ENCODE measurements at places on chromosomes 2 and 18. TPM values are rescaled to one million over a fixed set of nuclear protein-coding genes. Genes with fewer than 3 reads are reported as not detected.
A peak's percentile ranks its signal among the peaks of the same experiment; 100 is the strongest.

DNA sequence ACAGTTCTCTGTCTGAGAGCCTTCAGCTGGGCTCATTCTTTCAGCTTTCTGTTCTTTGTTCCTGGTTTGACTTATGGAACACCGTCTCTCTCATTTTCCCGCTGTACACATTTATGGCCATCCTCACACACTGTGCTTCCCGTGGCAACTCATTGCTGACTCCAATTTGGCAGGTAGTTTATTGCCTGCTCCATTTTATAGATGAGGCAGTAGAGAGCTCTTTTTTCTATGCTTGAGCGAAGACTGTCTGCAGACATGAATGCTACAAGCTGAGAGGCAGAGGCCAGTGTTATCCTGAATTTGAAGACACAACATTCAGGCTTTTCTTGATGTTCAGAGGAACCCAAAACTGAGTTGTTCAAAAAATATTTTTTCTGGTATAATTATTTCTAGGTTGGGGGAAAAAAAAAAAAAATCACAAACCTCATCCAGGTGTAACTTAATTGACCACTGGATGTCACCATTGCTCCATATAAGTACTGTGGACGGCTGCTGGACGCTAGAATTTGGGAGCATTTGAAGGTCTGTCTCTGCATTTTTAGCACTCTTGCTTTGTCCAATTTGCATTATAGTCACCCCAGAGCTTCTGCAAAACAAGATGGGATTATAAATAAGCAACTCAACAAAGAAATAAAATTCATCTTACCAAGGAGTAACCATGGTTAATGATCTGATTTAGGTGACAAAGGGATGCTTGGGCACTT lies 83.5 kb downstream of the HRH4 start:
- peak; percentile 48 for ATAC-seq

- no peak for ATAC-seq
Observed at GRCh38 chr2:24892928-24893327, 27.1 kb downstream of the ADCY3 start.

DNA sequence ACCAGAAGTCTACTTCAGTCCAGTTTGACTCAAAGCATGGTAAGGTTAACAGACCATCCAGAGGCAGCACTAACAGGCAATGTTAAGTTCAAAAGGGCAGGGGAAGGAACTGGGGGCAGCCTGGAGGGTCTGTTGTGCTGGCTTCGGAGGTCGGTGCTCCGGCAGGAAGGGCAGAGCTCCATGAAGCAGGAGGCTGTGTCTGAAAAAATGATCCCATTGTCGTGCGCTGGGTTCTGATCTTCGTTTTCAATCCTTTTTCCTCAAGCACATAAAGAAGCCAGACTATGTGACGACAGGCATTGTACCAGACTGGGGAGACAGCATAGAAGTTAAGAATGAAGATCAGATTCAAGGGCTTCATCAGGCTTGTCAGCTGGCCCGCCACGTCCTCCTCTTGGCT lies 21.9 kb upstream of the DLX1 start:
- ATAC-seq: no peak

- no peak for ATAC-seq
Observed at GRCh38 chr2:19973466-19973865, 16.4 kb downstream of the WDR35 start.

DNA sequence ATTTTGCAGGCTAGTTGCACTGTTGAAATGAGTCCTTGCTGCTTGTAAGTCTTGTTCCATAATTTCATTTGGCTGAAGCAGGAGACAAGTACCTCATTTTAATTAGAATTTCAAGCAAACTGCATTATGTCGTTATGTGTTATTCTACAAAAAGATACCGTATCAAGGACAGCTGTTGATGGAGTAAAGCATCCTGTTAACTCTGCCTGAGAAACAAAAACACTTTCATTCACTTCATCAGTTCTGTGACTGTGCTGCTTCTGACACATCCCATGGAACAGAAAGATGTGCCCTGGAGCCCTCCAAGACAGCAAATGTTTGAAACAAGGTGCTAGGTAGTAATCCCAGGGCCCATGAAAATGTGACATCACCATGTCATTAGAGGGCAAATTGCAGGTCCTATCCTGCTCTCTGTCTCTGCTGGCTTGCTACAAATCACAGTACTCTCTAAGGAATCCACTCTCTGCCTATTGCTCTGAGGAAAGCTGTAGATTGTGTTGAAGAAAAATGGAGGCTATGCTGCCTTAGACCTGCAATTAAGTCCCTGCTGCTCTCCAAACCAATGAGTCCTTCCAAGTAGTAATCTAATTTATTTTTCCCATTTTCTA lies 209.7 kb upstream of the PARD3B start:
- no peak for ATAC-seq

DNA sequence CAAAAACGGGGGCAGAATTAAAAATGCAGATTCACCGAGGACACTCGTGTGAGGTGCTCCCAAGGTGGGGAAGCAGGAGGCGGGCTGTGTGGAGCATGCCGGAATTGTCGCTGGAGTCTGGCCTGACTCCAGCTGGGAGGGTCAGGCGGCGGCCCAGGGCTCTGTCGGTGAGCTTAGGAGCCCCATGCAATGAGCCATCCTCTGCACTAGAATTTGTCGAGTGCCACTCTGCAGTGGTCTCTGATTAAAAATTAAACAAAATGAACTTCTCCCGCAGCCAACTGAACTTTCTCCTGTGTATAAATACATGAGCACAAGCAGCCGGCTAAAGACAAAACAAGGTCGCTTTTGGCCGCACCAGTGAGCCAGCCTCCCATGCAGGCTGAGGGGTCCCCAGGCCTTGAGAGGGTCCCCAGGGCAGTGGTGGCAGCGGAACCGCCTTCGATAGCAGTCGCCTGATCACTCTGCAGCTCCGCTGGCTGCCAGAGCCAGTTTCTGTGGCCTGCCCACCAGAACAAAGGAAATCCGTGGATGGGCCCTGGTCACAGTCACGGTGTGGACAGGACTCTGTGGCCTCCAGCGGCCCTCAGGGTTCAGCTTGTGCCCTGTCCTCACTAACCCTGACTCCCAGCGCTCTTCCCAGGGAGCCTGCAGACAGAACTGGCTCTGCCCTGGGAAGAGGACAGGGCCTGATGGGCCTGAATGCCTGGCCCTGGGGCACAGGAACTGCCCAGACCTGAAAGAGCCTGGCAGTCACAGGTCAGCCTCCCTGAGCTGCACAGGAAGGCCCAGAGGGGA lies 201.3 kb downstream of the EIPR1 start:
- ATAC-seq: no peak

- ATAC-seq: no peak
Observed at GRCh38 chr18:60066219-60066975, 166.6 kb downstream of the PMAIP1 start.

GRCh38 chr2:44360749-44361329 lies 455 bp downstream of the PREPL start:
- ATAC-seq: peak; percentile 29

- peak; percentile 98 for ATAC-seq
Observed at GRCh38 chr2:186422226-186422625, 63.8 kb upstream of the ZC3H15 start.

- ATAC-seq: no peak
Observed at GRCh38 chr2:59256290-59256689, 1015.2 kb upstream of the FANCL start.

DNA sequence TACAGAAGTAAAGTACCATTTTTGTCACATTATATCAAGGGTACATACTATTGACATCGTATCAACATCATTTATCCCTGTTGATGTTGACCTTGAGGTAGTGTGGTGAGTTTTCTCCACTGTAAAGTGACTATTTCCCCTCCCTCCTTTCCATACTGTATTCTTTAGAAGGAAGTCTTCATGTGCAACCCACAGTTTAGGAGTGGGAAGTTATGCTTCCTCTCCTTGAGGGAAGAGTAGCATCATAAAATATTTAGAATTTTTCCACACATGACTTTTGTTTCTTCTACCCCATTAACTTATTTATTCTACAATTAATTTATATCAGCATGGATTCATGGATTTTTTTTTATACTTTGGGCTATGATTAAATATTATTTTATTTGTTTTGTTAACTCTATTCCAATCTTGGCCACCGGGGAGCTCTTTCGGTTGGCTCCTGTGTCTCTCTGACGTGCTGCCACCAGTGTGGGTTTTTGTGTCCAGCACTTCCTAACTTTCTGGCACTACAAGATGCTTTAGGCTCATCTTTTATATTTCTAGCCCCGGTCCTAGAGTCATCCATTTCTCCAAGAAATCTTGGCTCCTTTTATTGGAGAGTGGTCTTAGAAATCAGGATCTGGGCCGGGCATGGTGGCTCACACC lies 19.0 kb downstream of the AQP12B start:
- no peak for ATAC-seq

DNA sequence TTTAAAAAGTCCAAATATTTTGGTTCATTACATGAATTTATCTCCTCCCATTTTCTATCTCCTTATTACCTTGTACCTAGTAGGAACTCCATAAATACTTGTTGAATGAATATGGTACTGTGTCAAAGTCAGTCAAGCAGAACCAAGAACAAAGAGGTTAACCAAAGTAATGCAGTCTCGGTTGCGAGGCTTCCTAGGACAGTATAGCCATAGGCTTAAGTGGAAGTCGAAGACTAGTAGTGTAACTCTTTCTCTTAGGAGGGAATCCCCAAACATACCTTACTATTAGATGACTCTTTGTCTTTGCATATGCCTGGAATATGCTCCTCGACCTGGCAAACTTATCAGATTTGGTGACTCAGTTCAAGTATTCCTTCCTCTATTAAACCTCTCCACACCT lies 4.8 kb downstream of the LIPT1 start:
- peak; percentile 61 for ATAC-seq

DNA sequence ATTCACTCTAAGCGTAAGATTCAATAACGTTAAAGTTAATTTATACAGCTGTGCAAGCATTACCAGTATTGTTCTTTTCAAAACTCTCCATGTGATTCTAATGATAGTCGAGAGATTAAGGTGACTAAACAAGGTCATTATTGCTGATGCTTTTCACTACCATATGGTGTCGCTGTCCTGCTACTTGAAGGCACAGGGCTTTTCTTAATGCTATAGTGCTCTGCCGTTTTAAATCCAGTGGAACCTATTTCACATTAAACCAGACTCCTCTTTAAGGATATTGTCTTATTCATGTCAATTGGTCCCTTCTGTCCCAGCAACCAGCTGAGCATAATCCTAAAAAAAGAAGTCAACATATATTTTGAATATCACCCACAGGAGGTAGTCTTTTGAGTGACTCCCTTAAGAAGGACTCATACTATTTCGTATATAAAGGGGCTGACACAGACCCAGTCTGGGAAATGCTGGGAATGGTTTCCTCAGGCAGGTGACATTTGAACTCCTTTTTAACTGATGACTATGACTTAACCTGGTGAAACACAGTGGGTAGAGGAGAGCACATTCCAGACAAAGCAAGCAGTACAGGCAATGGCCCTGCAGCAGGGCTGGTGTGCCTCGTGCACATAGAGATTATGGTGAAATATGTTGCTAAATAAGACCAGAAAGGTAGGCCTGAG lies 53.9 kb upstream of the CYTIP start:
- ATAC-seq: peak; percentile 83

GRCh38 chr2:174013315-174013751 lies 48.2 kb upstream of the SP3 start:
- peak; percentile 18 for ATAC-seq

DNA sequence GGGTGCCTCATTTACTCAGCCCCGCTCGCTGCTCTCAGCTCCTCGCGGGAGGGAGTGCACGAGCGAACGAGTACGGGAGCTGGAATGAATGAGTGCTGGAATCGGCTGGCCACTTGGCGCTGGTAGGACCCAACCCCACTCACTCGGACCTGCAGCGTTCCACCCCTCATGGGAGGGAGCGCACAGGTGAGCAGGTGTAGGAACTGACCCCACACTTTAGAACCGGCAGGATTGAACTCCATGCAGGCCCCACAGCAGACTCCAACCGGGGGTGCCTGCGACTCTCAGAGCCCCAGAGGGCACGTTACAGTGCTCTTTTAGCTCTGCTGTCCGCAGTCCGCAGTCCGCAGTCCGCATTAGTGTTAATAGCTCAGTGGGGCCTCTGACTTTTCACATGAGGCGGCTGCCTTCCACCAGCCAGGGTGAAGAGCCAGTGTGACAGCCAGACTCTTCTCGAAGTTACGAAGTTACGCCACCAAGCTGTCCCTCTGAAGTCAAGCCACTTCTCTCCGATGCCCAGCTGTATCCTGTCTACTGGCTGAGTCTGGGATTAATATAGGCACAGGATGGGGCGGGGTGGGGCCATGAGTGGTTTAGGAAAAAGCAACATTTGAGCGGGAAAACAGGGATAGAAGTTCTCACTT lies 102.7 kb upstream of the ARHGAP15 start:
- ATAC-seq: no peak

- ATAC-seq: no peak
Observed at GRCh38 chr2:181404472-181404871, 52.7 kb upstream of the ITGA4 start.

DNA sequence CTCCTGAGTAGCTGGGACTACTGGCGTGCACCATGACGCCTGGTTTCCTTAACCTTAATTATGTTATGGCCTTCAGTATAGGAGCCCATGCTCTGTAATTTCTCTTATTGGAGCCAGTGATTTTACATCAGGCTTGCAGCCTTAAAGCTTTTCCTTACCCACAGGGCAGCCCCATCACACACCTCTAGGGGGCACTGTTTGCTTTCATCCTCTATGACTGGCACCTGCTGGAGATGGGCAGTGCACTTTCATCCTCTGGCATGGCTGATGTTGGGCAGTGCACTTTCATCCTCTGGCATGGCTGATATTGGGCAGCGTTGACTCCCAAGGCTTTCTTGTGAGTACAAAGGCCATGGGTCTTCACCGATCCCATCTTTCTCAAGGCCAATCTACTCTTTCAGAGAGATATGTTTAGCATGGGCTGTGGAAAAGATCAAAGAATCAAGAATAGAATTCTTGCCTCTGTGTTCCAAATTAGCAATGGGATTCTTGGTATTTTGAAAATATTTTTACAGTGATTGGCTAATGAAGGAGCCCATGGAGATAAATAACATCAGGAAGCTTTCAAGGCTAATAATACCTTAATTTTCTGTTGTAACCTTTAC lies 80.7 kb upstream of the MEX3C start:
- peak; percentile 55 for ATAC-seq

DNA sequence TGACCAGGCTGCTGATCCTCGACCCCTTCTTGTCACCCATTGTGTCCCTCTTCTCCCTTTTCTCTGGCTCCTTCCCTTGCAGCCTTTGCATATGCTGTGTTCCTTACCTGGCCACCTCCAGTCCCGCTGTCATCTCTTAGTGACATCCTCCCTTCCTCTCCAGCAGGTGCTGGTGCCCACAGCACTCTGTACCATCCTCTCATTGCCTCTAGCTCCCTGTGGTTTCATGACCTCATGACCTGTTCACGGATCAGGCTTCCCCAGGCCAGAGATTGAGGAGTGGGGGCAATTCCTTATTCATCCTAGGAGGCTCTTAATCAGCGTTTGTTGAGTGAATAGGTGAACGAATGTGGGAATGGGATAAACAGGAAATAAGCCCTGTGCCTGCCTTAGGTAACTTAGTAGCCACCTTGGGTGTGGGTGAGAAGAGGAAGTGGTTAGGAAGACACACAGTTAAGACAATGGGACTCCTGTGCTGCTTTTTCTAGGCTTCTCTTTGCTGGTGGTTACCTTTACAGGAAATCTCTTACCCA lies 35.5 kb downstream of the ITGA6 start:
- ATAC-seq: peak; percentile 58

CNTNAP5 gene
- not detected for total RNA-seq

KYNU gene
- total RNA-seq: 33.6 TPM

SPP2 gene
- not detected for total RNA-seq

TLX2 gene
- not detected for total RNA-seq

ICOS gene
- not detected for total RNA-seq

MTCL1 gene
- total RNA-seq: 9.9 TPM

KLHL30 gene
- 0.08 TPM for total RNA-seq

IGFBP5 gene
- total RNA-seq: 34.9 TPM

GPR39 gene
- 1.4 TPM for total RNA-seq

HRH4 gene
- total RNA-seq: 0.28 TPM

Data from esophagus mucosa (tissue), 1 donor.